ENCODE measurements at places on chromosomes 7 and 10.

DNA sequence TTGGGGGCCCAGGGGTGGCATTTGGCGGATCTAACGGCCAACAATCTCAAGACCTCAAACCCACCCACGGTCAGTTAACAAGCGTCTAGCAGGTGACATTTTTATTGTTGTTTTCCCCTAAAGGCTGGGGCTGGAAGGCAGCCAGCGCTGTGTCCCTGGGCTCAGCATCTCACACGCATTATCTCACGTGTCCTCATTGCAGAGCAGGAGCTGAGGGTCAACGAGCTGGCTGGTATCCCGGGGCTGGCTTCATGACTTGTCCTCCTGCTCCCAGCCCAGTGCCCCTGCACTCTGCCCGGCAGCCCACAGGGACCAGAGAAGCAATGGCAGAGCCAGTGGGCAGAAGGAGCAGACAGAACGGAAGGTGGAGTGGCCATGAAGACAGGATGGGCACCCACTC lies 54.4 kb upstream of the TMEM273 start:
- no peak for DNase-seq

- DNase-seq: no peak
Measured at GRCh38 chr7:125467996-125468854, 538.6 kb upstream of the POT1 start.

GRCh38 chr10:128029731-128030369 lies 96.4 kb downstream of the MKI67 start:
- no peak for DNase-seq

DNA sequence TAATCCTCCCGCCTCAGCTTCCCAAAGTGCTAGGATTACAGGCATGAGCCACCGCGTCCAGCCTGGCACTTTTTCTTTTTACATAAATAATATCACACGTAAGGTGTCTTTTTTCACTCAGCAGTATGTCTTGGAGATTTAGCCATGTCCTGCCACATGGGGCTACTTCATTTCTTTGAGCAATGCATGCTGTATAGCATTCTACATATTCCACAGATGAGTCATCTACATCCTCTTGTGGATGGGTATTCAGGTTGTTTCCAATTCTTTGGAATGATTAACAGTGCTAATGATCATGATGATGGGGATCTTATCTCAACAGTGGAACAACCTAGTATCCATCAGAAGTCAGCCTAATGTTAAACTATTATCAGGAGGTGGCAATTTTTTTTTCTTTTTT lies 50.8 kb downstream of the ZNF503 start:
- DNase-seq: no peak

GRCh38 chr7:72538856-72539255 lies 126.7 kb upstream of the CALN1 start:
- DNase-seq: no peak

DNA sequence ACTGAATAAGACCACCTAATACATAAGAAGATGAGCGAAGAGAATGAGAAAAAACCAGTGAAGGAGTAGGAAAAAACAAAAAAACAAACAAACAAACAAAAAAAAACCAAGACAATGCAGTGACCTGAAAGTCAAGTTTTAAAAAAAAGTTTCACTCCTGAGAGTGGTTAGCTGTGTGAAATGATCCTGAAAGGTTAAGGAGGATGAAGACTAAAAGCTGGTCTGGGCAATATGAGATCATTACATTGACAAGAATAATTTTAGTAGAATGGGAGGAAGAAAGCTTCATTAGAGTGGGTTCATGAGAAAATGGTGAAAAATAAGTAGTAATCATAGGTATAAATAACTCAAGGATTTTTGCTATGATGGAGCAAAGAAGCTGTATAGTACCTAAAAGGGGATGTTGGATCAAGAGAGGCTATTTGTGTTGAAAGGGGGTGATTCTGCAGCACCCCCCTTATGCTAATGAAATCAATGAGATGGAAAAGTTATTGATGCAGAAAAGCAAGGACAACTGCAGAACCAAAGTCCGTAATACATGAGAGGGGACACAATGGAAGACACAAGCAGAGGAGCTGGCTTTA lies 80.2 kb downstream of the KMT2C start:
- no peak for DNase-seq

- no peak for DNase-seq
Measured at GRCh38 chr10:50397312-50398140, 146.2 kb upstream of the ASAH2 start.

DNA sequence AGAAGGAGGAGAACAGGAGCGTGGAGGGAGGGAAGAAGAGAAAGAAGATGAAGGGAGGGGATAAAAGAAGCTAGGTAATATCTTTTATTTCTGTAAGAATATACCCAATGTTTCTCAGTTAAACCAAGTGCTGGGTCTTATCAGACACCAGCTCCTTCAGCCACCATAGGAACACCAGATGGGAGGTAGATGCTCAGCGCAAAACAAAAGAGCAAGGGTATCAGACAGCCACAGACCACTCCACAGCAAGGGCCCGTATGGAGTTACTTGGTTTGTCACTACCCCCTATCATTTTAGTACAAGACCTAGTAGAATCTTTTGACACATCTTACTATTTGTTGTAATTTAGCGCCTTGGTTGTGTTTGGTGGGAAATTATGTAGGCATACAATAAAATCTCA lies 65.9 kb upstream of the FAM133B start:
- no peak for DNase-seq

DNA sequence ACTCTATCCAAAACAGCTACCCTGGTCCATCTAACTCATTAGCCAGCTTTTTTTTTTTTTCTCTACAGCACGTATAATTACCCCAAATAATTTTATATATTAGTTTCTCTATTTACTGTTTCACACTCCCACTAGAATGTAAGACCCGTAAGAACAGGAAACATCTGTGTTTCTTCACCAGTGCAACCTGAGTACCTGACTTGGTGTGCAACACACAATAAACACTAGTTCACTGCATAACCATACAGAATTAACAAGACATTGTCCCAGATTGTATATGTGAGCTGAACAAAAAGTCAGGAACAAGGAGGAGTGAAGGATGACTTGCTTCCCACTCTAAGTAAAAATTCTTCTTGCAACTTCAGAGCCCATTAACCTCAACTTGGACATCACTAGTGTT lies 180.2 kb upstream of the AKR1E2 start:
- no peak for DNase-seq

DNA sequence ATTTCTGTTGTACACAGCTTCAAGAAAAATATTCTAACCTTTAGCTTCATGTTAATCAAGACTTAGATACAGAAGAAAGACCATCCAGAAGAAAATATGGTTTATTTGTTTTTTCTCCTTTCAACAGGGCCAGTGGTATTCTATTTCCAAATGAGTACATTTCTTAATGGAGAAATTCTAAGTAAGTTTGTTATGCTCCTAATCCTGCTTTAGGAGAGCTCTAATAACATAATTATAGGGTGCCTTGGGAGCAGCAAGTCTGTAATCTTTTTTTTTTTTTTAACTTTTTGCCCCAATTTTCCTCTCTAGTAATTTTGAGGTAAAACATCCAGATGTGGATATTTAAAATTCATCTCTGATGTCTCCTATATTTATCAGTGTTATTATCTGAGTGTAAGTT lies 98.1 kb downstream of the ADD3 start:
- no peak for DNase-seq

DNA sequence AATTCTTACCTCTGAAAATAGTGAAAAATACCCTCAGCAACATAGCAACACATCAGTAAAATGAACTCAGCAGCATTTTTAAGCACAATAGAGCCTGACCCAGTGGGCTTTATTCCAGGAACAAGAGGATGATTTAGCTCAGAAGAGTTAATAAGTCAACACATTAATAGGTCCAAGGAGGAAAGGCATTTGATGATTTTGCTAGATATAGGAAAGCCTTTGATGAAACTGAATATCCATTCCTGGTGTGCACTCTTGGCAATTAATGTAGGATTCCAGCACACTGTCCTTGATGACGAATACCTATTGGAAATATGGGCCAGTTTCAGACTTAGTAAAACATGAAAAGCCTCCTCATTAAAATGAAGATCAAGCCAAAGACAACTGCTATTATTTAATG lies 42.5 kb downstream of the RASGEF1A start:
- no peak for DNase-seq

GRCh38 chr10:17316488-17317170 lies 88.6 kb downstream of the VIM start:
- DNase-seq: no peak

Measured in stimulated activated CD8-positive, alpha-beta memory T cell treated with anti-CD3 and anti-CD28 coated beads, Interleukin-12 subunit alpha, Interleukin-12 subunit beta, amount 100 ng/mL, for 1 hour (primary cell).